ENCODE measurements at places on chromosomes 6 and 20.

DNA sequence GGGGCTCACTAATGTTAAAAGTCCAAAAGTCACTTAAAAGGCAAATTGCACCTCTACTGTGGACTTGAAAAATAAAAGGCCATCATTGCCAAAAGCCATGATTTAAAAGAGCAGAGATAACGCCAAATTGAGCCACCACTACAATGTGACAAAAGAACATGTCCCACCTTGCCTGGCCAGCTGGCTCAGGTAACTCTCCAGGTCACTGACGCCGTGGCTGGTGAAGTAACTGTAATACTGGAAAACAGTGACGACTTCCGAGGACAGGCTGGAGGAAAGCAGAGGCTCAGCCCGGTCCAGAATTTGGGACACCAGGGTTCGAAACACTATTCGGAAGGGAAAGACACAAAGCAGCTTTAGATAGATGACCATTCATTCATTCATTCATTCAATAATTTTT lies 29.3 kb upstream of the ARMH2 start:
- no peak for DNase-seq

- DNase-seq: no peak
These were observed 7.0 kb downstream of the TP53RK start for GRCh38 chr20:46682063-46682821.

- peak; percentile 63 for DNase-seq
These were observed 54.7 kb downstream of the TRAM2 start for GRCh38 chr6:52522151-52522626.

DNA sequence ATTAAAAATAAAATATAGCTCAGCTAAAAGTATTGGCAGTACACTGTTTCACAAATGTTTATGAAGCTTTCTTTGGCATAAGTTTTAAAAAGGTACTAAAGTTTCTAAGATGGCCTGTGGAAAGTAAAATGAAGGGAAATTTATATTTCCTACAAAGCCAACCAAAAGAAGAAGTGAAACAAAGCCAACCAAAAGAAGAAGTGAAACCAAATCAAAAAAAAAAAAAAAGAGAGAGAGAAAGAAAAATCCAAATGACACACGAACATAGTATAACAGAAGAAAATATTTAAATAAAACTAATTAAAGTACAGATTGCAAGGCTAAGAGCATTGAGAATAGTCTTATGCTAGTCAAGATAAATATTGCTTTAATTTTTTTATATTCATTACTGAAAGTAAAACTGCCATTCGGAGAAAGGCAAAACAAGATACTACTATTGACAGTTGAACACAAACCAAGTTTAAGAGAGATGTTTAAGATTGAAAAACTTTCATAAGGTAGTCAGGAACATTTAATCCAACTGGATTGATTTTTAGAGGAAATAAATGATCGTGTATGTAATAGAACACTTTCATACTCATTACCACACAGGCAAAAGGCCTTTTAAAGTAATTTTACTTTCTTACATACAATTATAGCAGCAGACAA lies 12.8 kb upstream of the KHDRBS2 start:
- no peak for DNase-seq

- peak; percentile 94 for DNase-seq
These were observed 46.9 kb downstream of the MAP3K4 start for GRCh38 chr6:161038229-161039031.

DNA sequence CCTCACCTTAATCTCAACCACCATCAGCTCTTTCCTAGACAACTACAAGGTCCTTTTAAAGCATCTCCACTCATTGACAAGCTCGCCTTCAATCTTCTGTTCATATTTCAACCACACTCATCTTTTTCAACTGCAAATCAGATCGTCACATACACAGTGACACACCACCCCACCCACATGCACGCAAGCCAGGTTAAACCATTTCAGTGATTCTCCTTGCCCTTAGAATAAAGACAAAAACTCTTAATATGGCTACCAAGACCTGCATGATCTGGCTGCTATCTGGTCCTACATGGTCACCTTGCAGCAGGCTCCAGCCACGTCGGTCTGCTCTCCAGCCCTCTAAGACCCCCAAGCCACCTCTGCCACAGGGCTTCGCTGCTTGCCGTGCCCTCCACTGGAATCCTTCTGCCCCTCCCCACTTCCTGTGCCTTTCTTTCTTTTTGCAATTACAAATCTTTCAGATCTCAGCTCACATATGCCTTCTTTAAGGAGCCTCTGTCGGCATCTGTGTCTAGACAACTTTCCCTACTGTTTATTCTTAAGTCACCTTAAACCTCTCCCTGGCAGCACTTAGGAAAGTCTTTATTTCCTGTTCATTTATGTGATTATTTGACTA lies 507.3 kb upstream of the ARID1B start:
- DNase-seq: no peak

DNA sequence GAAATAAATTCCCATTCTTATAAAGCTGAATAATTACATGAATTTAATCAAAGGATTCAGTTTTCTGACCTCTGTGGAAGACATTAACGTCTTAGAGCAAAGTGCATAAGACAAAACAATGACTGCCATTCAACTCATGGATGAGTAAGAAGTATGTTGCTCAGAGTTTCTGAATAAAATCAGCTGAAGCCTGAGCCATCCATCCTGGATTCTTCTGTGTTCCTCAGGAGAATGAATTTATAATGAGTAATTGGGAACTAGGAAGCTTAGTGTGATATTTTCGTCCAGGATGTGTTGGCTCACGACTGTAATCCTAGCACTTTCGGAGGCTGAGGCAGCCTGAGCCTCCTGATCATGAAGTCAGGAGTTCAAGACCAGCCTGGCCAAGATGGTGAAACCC lies 62.8 kb downstream of the PERP start:
- DNase-seq: no peak

GRCh38 chr6:53484476-53485280 lies 60.2 kb downstream of the GCLC start:
- peak; percentile 70 for DNase-seq

- no peak for DNase-seq
These were observed 754.5 kb downstream of the C6orf118 start for GRCh38 chr6:164554700-164555476.

DNA sequence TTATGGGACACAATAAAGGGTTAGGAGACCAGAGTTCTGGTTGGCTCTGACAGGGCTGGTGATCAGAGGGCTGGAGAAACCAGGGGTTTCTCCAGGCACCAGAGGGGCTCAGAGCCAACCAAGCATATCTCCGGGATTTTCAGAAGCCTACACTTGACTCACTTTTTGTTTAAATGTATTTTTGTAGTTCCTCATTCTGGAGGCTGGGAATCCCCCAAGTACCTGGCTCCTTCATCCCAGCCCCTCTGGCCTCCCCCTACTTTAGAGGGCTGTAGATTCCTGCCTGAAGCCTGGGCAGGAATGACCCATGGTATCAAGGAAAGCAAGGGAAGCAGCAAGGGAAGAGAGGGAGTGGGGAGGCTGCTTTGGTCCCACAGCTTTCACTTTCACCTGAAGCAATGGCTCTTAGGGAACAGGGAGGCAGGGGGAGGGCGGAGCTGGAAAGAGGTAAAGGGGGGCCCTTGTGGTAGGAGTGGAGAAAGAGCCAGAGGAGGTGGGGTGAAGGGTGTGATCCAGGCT lies 973 bp downstream of the CD40 start:
- DNase-seq: no peak

GRCh38 chr20:53032046-53032445 lies 59.9 kb downstream of the TSHZ2 start:
- DNase-seq: no peak

- DNase-seq: no peak
These were observed 42.0 kb upstream of the BPIFA2 start for GRCh38 chr20:33125983-33126382.

GRCh38 chr6:72783035-72783434 lies 161.2 kb downstream of the KCNQ5 start:
- DNase-seq: no peak

DNA sequence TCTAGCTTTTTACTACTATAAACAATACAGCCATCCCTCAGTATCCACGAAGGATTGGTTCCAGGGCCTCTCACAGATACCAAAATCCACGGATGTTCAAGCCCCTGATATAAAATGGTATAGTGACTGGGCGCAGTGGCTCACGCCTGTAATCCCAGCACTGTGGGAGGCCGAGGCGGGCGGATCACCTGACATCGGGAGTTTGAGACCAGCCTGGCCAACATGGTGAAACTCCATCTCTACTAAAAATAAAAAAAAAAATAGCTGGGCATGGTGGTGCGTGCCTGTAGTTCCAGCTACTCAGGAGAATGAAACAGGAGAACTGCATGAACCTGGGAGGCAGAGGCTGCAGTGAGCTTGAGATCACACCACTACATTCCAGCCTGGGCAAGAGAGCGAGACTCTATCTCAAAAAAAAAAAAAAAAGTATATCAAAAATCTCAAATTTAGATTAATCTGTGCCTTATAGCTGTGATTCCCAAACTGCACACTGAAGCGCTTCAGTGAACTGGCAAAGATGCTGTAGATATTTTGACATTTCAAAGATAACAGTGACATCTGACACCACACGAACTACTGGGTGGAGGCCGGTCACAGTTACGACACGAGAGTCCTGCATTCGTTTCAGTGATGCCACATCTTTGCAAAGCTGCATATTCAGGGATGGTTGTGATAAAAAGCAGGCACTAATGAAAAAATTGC lies 38.3 kb downstream of the MRS2 start:
- no peak for DNase-seq

GRCh38 chr20:23629017-23629541 lies 8.7 kb downstream of the CST3 start:
- peak; percentile 35 for DNase-seq
